Stimulated activated CD4-positive, alpha-beta T cell treated with anti-CD3 and anti-CD28 coated beads, TNF-alpha, amount 100 ng/mL, for 24 hours (primary cell): ENCODE measurements at places on chromosomes 3 and 15.
A peak's percentile ranks its signal among the peaks of the same experiment; 100 is the strongest.

DNA sequence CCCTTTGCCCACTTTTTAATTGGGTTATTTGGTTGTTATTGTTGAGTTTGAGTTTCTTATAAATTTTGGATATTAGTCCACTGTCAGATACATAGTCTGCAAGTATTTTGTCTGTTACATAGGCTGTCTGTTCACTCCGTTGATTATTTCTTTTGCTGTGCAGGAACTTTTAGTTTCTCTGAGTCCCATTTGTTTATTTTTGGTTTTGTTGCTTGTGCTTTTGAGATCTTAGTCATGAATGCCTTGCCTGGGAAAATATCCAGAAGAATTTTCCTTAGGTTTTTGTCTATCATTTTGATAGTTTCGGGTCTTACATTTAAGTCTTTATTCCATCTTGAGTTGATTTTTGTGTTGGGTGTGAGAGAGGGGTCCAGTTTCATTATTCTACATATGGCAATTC is 254.5 kb downstream of the NLGN1 start:
- no peak for DNase-seq

GRCh38 chr3:97689111-97689510 is 75.4 kb upstream of the ARL6 start:
- no peak for DNase-seq

DNA sequence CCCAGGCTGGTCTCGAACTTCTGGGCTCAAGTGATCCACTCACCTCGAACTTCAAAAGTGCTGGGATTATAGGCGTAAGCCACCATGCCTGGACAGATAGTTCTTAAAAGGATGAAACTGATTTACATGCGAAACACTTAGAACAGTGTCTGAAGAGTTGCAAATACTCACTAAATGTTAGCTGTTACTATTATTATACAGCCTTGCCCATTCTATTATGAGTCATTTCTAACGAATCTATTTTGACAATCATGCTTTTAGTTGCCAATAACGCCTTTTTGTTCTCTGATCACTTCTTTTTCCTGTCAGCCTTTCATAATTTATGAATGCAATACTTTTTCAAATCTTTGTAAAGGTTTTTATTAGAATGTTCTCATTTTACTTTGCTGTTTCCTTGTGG is 112.7 kb downstream of the SNRK start:
- DNase-seq, result no peak

DNA sequence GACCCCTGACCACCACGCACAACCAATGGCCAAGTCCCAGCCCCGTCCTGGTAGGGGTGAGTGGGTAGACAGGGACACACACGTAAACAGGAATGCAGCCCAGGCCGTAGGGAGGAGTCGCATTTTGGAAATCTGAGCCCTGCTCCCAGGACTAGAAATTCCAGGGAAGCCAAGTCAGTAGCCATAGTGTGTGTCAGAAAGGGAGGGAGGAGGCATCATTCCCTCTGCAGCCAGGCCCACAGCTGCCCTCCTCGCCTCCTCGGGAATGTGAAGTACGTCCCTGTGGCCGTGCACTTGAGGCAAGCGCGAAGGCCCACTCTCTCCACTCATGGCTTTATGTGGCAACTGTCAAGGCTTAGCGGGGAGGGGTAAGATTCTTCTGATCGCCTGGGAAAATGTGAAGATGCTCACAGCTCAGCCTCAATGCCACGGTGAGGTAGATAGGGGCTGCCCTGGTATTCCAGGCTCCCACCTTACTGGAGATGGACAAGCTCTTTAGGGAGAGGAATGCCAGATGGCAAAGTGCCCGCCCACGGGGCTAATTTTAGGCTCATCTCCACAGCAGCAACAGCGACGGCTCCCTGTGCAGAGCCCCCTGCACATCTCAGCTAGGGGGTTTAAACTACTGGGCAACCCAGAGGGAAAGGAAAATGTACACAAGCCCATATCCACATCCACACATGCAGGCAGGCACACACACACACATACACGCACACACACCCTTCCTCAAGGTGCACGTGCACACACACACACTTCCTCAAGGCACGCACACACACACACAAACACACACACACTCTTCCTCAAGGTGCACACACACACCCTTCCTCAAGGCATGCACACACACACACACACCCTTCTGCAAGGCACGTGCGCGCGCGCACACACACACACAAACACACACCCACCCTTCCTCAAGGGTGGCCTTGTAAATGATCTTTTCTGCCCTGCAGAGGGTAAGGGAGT is 65.5 kb downstream of the ADCY5 start:
- no peak for DNase-seq

- no peak for DNase-seq
Measured at GRCh38 chr3:53109190-53109589, 21.0 kb downstream of the RFT1 start.

DNA sequence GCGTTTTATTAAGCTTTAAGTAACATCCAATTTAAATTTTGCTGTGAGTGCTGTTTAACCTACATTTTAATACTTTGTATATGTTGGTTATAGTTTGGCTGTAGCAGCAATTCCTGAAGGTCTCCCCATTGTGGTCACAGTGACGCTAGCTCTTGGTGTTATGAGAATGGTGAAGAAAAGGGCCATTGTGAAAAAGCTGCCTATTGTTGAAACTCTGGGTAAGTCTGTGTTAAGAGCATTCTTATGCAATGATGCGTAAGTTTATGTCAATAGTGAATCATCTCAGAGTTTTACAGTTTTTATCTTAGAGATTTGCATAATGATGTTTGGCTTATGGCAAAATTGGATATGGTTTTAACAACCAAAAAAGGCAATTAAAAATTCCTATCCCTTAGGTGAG is 62.7 kb downstream of the ASTE1 start:
- DNase-seq, result no peak

GRCh38 chr3:140199743-140200142 is 264.8 kb downstream of the CLSTN2 start:
- no peak for DNase-seq

- no peak for DNase-seq
Measured at GRCh38 chr3:110568246-110568645, 503.4 kb upstream of the NECTIN3 start.

- no peak for DNase-seq
Measured at GRCh38 chr3:131616719-131617118, 113.9 kb upstream of the MRPL3 start.

- DNase-seq, result no peak
Measured at GRCh38 chr3:150307311-150308036, 100.6 kb upstream of the TSC22D2 start.

- no peak for DNase-seq
Measured at GRCh38 chr3:103977417-103977816, 1389.3 kb upstream of the ALCAM start.

DNA sequence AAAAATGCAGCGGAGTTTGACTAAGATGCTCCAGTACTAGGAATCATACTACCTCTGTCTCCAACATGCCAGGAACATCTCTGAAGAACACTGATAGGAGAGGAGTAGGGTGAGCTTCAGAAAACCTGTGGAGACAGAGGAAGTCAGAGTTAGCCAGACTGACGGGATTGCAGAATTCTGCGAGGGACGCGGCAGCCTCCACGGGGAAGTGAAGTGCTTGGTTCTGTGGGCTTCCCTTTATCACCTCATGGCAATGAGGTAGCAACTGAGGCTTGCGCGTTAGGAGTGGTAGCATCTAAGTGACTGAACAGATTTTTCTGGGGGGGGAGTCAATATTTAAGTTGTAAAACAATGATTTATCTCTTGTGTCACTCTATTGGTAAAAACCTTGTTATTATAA is 226.3 kb downstream of the MCTP2 start:
- DNase-seq, result no peak

- no peak for DNase-seq
Measured at GRCh38 chr3:172129498-172129849, 90.1 kb downstream of the FNDC3B start.

DNA sequence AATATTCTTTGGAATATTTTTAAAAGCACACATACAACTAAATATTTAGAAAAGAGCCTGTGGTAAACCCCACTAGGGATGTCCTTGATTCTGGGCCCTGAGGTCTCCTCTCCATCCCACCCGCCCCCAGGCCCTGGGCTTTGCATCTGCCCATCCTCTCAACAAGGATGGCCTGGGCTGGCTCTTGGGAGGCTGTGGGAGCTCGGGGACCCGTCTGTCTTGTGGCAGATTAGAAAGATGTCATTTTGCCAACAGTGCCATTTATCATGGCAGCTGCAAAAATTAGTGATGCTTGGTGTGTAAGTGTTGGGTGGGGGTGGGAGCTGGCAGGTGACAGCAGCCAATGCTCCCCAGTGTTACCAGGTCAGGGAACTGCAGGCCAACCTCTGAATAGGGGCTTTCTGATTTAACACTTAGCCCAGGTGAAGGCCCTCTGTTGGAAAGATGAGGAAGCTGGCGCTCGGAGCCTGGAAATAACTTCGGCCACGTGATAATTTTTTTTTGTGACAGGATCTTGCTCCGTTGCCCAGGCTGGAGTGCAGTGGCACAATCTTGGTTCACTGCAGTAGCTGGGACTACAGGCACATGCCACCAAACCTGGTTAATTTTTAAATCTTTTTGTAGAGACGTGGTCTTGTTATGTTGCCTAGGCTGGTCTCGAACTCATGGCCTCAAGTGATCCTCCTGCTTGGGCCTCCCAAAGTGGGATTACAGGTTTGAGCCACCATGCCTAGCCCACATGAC is 16.9 kb upstream of the CSPG4 start:
- DNase-seq, result no peak

GRCh38 chr15:72737723-72738122 is 45.8 kb downstream of the ADPGK start:
- DNase-seq, result no peak

DNA sequence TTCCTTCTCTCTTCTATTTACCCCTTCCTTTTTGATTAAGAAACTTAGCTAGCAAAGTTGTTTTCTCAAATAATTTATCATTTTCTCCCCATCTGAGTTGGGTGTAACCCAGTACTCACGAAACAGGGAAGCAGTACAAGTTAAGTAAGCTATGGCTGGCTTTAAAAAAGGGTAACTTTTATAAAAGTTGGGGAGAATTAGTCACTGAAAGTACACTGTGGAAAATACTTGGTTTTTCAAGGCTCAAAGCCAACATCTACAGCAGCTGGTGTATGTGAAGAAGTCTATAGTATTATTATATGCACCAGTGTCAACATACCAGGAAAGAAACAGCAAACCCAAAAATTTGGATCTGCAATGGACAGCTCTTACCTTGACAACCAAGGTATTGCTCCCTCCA is 25.5 kb downstream of the CLK3 start:
- DNase-seq, result no peak

GRCh38 chr15:41944313-41944940 is 27.9 kb downstream of the EHD4 start:
- no peak for DNase-seq

GRCh38 chr15:66043264-66043663 is 174.0 kb downstream of the RAB11A start:
- DNase-seq, result no peak

DNA sequence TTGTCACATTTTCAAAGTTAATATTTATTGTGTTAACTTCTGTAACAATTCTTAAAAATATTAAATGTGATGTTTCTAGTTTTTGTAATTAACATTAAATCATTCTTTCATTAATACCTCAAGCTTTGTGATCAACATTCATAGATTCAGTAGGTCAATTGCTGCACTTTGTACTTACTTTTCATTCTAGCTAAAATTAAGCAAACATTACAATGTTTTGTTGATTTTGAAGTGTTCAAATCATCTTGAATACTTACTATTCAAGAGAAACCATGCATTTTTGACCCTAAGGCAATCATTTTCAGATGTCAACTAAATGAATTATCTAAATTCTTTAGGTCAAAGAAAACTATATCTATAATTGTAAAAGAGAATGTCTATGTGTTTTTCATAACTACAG is 933.1 kb downstream of the NAALADL2 start:
- DNase-seq, result no peak

DNA sequence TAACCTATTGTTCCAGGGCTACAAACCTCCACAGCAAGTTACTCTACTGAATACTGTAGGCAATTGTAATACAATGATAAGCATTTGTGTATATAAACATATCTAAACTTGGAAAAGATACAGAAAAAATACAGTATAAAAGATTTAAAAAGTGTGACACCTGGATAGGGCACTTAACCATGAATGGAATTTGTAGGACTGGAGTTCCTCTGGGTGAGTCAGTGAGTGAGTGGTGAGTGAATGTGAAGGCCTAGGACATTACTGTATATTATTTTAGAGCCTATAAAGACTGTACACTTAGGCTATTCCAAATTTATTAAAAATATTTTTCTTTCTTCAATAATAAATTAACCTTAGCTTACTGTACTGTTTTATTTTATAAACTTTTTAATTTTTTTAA is 38.4 kb upstream of the SLC25A36 start:
- no peak for DNase-seq

- DNase-seq, result no peak
Measured at GRCh38 chr3:115520651-115521245, 102.6 kb upstream of the GAP43 start.

- DNase-seq, result no peak
Measured at GRCh38 chr3:141764986-141765385, 1.8 kb downstream of the GRK7 start.

- DNase-seq, result no peak
Measured at GRCh38 chr3:24006-24405, 172.6 kb upstream of the CHL1 start.

DNA sequence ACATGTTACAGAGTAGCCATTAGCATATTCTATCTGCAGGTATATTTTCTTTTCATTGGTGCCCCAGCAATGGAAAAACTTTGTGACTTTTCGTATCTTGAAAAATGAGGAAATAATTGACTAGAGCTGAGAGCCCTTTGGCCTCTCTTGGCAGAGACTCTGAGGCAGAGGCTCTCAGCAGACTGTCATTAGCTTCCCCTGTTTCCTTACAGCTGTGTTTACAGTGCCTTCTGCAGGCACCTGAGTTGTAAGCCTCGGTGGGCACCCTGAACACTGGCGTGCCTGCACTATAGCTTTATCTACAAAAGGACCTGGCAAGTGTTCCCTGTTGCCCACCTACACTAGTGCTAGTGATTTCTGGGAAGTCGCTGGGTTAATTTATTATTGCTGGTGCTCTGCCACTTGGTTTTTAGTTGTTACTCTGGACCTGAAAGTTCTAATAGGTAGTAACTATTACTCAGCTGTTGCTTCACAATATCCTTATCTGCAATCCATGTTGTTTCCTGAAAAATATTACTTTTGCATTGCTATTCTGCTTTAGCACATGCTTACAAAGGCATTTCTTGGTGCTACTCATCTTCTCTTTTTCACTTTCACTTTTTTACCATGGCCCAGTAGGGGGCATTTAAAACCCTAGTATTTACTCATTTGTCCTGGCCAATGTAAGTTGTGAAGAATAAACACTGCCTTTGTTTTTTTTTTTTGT is 7.8 kb upstream of the GPR171 start:
- no peak for DNase-seq

DNA sequence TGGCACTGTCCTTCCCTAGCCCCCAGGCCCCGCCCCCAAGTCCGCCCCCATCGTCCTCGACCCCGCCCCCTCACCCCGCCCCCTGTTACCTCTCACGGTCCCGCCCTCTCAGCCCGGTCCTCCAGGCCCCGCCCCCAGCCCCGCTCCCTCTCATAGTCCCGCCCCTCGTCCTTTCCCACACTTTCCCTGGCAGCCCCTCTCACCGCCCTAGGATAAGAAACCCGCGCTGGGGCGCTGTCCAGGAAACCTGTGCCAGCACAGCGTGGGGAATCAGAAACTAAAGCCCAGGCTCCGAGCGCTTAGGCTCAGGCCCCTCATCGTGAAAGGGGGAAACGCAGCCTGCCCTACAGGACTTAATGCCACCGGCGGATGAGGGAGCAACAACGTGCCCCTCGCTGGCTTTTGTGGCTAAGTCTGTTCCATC is 20.9 kb downstream of the TRPM1 start:
- DNase-seq, result peak; percentile 25

- DNase-seq, result no peak
Measured at GRCh38 chr3:71958533-71958932, 173.6 kb upstream of the PROK2 start.
